ENCODE measurements at places on chromosomes 4 and X.
A peak's percentile ranks its signal among the peaks of the same experiment; 100 is the strongest.

DNA sequence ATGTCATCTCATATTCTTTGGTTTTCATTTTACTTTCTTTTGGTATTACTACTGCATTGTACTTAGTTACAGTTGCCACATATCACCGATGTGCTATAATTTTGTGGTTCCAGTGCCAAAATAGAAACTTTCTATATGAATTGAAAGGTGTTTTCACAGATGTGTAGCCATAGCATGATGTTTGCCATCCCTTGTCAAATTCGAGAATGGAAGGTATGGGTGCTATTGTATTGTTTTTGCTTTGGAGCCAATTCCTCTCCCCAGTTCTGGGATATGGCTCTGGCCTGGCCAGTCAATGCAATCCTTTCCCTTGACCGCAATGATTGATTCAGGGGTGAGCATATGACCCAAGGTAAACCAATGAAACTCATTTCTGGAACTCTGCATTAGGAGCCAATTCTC lies 86.2 kb upstream of the RPS6KA3 start:
- no peak for DNase-seq

- no peak for DNase-seq
Observed at GRCh38 chrX:9724711-9725110, 40.9 kb downstream of the GPR143 start.

DNA sequence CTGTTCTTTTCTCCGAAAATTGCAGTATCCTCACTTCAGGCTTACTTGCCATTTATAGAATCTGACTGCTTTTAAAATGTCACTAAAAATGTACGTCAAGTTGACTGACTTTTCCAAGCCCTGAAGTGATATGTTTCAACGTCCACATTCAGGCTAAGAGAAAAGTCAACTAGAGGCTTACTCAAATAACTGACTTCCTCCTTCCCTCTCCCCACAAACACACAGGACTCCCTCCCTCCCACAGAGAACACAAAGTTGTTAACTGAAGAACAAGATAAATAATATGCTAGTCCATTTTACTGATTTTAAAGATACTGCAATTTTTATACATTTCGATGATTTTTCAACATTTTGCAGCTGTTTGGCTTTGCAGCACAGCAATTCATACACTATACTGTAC lies 13.8 kb upstream of the CDKL2 start:
- no peak for DNase-seq

DNA sequence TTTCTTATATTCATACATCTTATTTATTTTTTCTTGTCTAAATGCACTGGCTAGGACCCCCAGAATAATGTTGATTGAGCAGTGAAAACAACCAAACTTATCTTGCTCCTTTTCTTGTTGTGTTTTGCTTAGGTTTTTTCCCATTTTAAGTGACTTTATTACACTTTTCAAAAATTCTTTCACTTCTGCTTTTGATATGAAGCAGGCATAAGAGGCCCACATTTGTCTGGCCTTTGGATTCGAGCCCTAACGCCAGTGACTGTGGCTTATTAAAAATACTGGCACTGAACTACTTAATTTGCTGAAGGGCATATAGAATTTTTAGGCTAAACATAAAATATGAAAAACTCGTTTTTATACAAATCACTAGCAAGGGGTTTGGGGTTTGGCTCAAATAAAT lies 197.0 kb downstream of the ASB9 start:
- no peak for DNase-seq

GRCh38 chrX:13966793-13967125 lies 62.9 kb downstream of the GEMIN8 start:
- no peak for DNase-seq

DNA sequence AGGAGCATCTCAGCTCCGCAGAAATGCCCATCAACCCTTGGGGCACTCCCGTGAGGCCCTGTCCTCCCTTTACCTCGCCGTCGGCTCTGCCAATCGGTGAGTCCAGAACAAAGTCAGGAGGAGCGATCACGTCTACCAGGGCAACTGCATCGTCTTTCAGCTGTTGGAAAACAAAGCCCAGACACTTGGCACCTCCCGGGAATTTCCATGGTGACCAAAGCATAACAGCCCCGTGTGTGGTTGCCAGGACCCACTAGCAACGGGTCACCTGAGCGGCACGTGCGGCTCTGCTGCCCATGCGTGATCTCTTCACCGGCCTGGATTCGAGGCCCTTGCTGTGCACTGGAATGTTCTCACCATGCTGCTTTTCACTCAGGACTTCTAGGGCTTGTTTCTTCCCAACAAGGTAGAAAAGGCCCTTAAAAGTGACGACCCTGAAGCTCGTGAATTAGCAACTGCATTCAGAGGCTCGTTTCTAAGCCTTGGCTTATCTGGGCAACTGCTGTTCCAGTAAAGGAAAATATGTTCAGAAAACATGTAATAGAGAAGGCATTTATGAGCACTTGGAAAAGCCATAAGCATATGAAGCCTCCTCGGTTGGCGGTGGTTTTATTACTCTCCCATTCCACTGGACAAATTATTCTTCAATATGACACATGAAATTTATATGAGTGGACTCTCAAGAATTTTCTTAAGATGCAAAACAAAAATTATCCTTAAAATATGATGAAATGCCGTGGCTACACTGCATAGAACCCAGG lies 69.5 kb downstream of the ACOX3 start:
- DNase-seq = no peak

- DNase-seq = no peak
Observed at GRCh38 chr4:168797738-168798375, 212.2 kb downstream of the CBR4 start.

DNA sequence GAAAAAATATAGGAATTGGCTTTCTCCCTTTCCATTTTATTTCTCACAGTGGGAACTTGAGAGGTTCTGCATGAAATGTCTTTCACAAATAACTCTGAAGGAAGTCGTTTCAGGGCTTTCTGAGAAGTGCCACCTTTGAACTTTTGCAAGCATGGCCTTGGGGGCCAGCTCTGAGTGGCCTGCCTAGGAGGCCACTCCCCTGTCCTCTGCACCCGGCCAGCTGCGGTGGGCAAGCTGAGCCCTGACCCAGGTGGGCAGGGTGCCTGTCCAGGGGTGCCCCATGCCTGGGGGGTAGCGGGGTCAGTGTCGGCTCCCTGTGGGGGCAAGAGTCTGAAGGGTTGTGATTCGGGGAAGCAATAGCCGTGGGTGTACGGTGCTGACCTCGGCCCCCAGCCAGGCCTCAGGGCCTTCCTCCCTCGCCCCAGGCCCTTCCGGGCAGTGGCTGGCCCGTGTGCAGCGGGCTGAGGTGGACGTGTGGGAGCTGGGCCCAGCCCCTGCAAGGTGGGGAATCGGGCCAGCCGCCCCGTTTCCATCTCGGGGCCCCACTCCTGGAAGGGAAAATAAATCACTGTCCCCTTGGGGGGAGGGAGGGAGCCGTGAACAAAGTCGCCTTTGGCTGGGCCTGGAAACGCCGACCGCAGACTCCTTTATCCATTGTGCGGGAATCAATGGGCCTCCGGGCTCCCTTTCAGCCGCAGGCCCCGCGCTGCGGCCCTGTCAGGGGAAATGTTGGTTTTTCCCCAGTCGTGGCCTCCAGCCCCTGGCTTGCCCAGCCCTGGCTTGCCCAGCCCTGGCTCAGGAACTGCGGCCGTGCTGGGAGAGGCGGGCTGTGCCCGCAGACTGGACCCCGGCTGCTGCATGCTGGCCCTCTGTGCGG lies 3.1 kb downstream of the FGFRL1 start:
- DNase-seq = no peak

DNA sequence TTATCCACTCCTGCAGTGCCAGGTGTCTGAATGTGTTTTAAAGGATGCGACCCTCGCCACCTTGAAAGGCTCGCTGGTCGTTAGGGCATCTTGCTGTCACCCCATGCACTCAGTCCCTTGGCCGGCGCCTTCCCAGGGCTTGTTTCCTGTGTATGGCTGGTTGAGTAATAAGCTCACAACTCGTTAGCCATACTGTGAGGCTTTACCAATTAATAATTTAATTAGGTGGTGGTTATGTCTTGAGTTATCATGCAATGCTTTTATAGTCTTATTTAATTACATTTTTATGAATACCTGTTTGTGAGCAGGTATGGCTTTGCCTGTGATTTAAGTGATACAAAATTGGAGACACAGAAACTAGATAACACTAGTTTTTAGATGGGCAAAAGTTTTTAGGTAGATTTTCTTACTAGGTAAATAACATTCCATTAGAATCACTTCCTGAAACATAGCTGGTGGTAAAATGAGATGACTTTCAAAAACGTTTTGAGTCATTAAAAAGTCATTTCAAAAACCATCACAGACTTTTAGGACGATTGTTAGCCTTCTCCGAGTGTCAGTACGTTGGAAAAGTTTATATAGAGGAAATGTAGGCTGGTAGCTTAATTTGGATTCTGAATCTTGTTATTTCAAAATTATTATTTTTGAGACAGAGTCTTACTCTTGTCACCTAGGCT lies 18.2 kb downstream of the PTTG2 start:
- no peak for DNase-seq

DNA sequence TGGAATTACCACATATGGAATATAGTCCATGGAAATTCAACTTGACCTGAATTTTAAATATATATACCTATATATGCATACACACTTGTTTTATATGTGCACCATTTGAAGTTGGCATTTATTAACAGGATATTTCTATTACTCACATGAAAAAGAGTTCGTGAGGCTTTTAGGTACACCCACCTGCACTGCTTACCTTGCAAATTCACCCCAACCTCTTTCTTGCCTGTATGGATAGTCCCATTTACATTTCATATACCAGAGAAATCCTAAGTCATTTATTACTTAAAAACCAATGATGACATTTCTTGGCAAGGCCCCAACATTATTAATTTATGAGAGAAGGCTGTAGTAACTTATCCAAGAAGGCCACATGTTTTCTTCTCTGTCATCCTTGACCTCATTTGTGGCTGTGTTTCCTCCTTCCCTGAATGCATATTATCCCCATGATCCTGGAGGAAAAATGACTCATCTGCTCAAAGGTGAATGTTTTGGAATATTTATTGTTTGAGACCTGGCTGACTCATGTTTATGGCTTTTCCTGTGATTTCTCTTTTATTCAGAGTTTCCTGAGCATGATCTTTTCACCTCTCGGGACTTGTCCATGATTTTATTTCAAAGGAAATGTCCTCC lies 62.2 kb upstream of the FAM241A start:
- DNase-seq = peak; percentile 93

DNA sequence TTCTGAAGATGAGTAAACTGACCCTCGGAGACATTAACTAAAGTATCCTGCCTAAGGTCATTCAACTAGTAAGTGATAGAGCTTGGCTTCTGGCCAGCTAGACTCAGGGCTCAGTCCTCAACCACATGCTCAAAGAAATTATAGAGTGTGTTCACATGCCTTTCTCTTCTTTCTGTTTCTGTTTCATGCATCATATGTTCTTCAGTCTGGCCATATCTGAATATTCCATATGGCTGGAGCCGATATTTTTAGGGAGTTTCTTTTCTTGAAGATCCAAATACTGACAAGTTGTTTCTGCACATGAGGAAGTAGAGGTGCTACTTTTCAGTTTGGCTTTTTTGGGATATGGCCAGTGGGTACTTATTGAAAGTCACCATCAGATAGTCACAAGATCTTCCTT lies 44.9 kb downstream of the MMRN1 start:
- no peak for DNase-seq

- no peak for DNase-seq
Observed at GRCh38 chrX:104488811-104489210, 77.2 kb upstream of the IL1RAPL2 start.

GRCh38 chrX:44842550-44843317 lies 1.1 kb upstream of the DUSP21 start:
- no peak for DNase-seq

- DNase-seq = no peak
Observed at GRCh38 chr4:74555231-74555630, 110.3 kb downstream of the AREG start.

DNA sequence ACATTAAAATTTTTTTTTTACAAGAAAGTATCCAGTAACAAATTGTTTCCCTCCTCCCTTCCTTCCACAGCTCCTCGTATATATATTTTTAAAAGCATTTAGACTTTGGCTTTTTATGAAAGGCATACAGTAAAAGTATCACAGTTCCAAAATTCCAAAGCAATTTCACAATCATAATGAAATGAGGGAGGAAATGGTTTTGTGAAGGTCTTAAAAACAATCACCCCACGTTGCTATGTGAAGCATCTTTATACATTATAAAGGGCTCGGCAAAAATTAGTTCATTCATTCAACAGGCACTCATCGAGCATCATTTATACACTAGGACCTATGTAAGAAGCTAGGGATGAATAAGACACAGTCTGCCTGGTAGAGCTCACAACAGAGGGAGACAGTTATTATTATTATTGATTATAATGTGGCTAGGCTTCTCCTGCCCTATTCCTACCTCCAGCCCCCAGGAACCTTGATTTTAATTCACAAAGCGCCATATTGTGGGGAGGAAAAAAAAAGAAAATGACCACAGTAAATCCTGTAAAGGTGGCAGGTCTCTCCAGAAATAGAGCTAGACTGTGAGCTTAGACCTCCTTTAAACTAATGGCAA lies 239.9 kb downstream of the MAML3 start:
- no peak for DNase-seq

DNA sequence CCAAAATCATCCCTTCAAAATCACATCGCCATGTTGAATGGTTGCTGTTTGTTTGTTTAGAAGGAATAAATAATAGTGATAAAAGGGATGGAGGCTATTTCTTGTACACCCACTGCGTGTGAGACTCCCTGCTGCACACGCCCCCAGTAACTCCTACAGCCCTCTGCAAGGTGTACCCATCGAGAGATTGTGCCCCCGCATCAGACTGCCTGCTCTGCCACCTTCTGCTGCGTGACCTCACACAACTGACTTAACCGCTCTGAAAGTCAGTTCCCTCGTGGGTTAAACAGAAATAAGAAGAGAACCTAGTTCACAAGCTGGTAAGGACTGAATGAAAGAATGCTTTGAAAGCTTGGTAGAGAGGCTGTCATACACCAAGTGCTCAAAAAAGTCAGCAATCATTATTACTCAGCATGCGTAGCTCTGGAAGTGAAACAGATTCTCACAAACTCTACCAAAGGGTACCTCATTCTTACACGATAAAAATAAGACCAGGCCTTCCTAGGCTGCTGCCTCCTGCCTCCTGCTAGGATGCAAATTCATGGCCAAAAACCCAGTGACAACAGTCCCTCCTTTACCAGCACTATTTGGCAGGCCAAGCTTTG lies 147.1 kb downstream of the CPEB2 start:
- no peak for DNase-seq

DNA sequence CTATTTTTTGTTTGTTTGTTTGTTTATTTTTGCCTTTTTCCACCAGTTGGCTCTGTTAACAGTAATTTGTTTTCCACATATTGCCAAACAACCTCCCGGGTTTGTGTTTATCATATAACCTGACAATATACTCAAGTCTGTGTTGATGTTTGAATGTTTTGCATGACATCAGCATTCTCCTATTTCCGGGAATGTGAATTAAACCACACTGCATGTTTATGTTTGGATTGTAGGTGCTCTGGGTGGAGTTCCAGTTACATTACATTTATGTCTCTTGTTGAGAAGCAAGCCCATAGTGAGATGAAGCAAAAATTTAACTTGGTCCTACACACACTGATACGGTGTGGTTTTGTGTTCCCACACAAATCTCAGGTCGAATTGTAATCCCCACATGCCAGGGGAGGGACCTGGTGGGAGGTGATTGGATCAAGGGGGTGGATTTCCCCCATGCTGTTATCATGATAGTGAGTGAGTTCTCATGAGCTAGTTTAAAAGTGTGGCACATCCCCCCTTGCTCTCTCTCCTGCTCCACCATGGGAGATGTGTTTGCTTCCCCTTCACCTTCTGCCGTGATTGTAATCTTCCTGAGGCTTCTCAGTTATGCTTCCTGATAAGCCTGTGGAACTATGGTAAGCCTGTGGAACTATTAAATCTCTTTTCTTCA lies 54.4 kb upstream of the CLNK start:
- no peak for DNase-seq

GRCh38 chr4:11743976-11744375 lies 315.3 kb upstream of the HS3ST1 start:
- no peak for DNase-seq

GRCh38 chr4:41644288-41644914 lies 104.1 kb downstream of the PHOX2B start:
- DNase-seq = no peak

Data from HS-5 (cell line).